MCF 10A (cell line): ENCODE measurements at places on chromosomes 5 and 9. TPM values are rescaled to one million over a fixed set of nuclear protein-coding genes. Genes with fewer than 3 reads are reported as not detected.
A peak's percentile ranks its signal among the peaks of the same experiment; 100 is the strongest.

DNA sequence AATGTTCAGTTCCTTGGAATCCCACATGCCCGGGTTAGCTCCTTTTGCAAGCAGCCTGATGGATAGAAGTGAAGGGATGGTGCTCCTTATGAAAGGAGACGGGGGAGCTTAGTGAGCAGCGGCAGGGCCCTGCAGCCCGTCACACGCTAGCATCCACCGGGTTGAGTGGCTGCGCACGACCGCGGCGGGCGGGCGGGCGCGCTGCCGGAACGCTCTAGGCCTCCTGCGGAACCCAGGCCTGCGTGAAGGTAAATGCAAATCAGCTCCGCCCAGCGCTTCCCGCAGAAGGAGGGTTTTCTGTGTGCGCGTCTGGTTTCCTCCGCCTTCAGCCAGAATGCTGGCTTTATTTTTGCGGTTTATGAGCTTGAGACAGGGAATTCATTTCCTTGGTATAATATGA lies 19.8 kb downstream of the IL12B start:
- peak; percentile 42 for DNase-seq

DNA sequence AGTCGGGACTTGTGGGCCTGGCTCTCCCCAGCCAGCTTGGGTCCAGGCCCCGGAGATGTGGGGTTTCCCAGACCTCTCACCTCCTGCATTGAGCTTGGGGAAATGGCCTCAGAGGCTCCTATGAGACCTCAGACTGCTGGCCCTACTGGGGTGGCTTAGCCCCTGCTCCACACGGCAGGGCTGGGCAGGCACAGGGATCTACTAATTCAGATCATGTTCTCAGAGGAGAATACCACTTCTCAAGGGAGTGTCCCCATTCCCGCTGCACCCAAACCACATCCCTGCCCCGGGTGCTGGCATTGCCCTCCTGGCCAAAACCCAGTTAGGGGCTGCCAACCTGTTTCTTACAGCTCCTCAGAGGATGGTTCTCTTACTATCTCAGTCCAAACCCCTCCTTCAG lies 82.1 kb upstream of the LMX1B start:
- no peak for DNase-seq

DNA sequence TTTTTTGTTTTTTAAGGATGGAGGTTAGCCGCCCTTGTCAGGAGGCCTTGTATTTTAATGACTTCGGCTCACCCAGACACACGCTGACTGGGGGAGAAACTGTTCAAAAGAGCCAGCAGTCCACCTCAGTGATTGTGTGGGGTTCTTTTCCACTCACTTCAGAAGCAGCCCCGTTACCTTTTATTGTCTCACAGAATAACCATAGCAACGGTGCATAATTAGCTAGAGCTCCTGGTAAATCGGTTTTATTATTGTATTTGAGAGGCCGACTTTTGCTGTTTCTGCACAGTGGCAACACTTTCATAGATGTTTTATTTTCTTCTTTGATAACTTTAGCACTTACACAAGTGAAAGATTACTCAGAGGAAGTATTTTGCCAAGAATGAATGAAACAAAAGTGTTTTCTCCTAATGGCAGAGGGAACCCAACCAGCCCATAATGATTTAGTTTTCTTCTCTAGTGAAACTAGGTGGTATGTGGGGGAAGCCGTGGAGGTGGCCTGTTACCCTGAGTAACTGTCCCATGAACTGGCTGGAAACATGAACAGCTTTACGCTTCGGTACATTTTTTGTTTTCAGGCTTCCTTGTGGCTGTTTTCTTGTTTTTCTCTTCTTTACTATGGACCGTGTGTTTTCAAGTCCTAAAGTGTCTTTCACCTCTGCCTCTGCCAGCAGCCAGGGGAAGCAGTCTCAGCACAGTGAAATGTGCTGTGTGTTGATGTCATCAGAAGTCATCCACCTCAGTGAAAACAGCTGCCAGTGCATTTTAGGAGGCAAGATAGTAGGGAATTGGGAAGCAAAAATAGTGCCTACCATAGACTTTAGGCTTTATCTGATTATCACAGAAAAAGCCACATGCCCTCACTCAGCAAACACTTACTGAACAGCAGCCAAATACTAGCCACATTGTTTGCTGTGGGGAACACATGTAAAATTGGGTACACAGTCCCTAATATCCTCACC lies 414.7 kb downstream of the KDM4C start:
- no peak for DNase-seq

ZNF483 gene
- 1.3 and 2.4 TPM in 2 replicates for total RNA-seq

- DNase-seq: peak; percentile 100
Measured at GRCh38 chr9:91589101-91589553, 165.5 kb upstream of the NFIL3 start.

DNA sequence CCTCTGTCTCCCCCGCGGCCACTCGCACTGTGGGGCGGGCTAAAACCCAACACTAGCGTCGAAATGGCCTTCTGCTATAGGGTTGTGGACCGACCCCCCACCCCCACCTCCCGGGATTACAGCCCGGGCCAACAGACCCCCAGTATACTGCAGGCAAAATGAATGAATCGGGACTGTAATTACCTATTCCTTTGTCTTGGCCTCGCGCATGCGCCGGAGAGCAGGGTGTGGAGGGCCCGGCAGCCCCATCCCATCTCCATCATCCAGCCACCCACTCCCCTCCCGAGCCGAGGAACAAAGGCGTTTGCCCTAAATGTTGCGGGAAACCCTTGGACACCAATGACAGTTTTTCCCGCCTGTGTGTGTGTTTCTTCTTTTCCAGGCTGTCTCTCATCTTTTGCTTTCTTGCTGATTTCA lies 1.6 kb downstream of the BASP1 start:
- no peak for DNase-seq

GRCh38 chr5:52282647-52283046 lies 505.1 kb upstream of the ITGA1 start:
- no peak for DNase-seq

GRCh38 chr9:13535141-13535540 lies 255.6 kb upstream of the MPDZ start:
- no peak for DNase-seq

DNA sequence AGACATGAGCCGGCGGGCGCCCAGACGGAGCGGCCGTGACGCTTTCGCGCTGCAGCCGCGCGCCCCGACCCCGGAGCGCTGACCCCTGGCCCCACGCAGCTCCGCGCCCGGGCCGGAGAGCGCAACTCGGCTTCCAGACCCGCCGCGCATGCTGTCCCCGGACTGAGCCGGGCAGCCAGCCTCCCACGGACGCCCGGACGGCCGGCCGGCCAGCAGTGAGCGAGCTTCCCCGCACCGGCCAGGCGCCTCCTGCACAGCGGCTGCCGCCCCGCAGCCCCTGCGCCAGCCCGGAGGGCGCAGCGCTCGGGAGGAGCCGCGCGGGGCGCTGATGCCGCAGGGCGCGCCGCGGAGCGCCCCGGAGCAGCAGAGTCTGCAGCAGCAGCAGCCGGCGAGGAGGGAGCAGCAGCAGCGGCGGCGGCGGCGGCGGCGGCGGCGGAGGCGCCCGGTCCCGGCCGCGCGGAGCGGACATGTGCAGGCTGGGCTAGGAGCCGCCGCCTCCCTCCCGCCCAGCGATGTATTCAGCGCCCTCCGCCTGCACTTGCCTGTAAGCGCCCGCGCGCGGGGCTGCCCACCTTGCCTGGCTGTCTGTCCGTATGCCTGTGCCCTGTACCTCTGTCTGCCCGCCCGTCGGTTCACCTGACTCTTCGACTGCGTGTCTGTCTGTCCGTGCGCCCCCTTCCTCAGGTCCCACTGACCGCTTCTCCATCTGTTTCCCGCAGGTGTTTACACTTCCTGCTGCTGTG lies 412 bp downstream of the FGF18 start:
- DNase-seq: no peak

BSPRY gene
- total RNA-seq: 0.17 and 0.21 TPM in 2 replicates

STPG3 gene
- total RNA-seq: not detected in 2 replicates

GRCh38 chr9:8648271-8648845 lies 848.8 kb upstream of the DMAC1 start:
- DNase-seq: no peak

DNA sequence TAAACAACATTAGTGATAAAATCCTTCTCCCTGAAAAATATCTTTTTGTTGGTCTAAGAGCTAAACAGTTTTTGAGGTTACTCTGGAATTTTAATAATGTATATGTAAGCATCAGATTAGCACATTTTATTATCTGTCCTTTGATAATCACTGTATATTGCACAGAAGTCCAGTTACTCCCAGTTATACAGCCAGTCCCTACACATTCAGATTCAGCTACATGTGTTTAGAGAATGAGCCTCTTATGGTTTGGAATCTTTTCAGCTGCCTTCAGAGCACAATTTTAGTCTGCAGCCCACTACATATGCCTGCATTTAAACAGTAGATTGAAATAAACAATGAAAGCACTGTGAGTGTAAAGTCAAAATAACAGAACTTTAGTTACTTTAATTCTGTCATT lies 438.2 kb downstream of the ARHGEF28 start:
- DNase-seq: no peak

DNA sequence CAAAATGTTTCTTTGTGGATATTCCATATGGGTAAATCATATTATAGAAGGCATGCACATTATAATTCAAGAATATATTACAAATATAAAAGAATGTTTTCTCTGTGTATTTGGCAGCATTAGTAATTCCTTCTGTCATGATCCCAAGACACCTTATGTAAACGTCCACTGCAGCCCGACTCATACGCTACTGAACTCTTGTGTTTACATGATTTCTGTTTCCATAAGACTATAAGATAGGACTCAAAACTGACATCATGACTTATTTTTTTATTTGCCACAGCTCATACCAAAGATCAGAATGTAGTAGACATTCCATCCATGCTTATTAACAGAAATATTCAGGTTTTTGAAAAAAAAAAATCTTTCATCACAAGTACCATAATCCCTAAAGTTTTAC lies 234.1 kb downstream of the AP3B1 start:
- no peak for DNase-seq

- peak; percentile 79 for DNase-seq
Measured at GRCh38 chr5:167573370-167574127, 717.9 kb upstream of the WWC1 start.

GRCh38 chr5:142720641-142721271 lies 34.9 kb upstream of the FGF1 start:
- peak; percentile 95 for DNase-seq

GRCh38 chr9:12274577-12274976 lies 418.6 kb upstream of the TYRP1 start:
- DNase-seq: no peak

DNA sequence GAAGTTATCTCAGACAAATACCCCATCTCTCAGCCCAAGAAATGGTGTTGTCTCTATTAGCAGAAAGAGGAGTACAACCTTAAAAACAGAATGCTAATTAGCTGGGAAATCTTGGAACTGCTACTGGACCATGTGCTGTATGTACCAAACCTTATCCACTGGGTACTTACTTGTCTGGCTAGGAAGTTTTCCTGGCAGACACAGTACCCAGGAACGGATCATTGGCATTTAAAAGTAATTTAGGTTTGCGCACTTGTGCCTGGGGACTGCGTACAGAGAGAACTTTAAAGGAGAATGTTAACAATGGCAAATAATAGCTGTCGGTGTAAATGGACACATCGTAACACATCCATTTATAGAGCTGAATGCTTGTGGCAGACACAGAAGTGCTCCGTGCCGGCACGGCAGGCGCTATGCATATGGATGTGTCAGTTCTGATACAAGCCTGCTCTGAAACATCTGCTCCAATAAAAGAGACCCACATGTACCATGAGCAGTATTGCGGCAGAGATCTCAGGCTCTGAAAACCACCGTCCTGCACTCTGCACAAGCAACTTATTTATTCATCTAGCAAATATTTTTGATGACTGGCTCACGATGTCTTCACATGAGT lies 290.6 kb upstream of the PANK3 start:
- DNase-seq: no peak

PPP1R2B gene
- not detected in 2 replicates for total RNA-seq

DNA sequence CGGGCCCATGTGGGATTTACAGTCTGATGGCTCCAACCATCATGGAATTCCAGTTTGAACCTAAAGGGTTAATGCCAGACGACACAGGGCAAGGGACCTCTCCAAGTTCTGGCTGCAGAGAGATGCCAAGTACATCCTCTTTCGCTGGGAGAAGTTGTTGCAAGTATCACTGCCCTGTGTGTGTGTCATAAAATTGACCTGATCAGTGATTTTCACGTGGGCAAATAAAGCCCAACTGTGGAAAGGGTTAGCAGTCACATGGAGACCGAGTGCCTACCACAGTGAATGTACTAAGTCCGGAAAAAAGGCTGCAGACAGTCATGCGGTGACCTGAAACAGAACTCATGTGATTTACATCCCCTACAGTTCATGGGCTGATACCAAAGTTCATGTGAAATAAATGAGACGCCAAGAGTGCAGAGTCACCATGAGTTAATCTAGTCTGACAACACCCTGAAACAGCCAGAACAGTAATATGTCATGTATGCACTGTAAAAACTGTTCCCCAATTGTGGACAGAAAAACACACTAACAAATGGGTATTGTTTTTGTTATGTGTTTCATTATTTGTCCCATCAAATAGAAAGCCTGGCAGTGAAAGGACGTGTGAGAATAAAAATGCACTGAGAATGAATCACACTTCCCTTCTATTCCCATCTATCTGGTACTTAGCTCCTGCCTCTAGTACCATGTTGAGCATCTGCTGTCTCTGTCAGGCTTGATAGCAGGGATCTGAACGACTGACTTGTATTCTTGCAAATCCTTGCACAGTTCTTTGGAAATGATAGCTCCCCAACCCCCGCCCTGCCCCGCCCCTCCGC lies 115.7 kb downstream of the SUSD1 start:
- DNase-seq: peak; percentile 42

- no peak for DNase-seq
Measured at GRCh38 chr5:4804691-4805360, 335.3 kb upstream of the ADAMTS16 start.
